RPMI7951 (cell line): ENCODE measurements at places on chromosomes 5 and 9.

- DNase-seq, result no peak
Measured at GRCh38 chr9:19026375-19026774, 6.6 kb downstream of the SAXO1 start.

- no peak for DNase-seq
Measured at GRCh38 chr5:3002230-3002629, 250.8 kb upstream of the IRX2 start.

GRCh38 chr5:78841767-78842166, 143.3 kb downstream of the ARSB start:
- no peak for DNase-seq

GRCh38 chr9:27086818-27087680, 22.0 kb upstream of the TEK start:
- peak; percentile 53 for DNase-seq

GRCh38 chr5:151222790-151223446, 974 bp downstream of the CCDC69 start:
- no peak for DNase-seq

DNA sequence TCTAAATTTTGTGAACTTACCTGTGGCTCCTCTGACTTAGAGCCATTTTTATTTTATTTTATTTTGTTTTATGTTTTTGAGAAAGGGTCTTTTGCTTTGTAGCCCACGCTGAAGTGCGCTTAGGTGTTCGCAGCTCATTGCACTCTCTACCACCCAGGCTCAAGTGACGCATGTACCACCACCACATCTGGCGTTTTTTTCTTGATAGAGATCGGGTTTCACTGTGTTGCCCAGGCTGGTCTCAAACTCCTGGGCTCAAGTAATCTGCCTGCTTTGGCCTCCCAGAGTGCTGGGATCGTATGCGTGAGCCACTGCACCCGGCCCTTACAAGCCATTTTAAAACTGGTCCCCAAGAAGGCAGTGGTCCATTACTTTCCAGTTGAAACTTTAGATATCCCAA, 18.5 kb downstream of the MATR3 start:
- no peak for DNase-seq

DNA sequence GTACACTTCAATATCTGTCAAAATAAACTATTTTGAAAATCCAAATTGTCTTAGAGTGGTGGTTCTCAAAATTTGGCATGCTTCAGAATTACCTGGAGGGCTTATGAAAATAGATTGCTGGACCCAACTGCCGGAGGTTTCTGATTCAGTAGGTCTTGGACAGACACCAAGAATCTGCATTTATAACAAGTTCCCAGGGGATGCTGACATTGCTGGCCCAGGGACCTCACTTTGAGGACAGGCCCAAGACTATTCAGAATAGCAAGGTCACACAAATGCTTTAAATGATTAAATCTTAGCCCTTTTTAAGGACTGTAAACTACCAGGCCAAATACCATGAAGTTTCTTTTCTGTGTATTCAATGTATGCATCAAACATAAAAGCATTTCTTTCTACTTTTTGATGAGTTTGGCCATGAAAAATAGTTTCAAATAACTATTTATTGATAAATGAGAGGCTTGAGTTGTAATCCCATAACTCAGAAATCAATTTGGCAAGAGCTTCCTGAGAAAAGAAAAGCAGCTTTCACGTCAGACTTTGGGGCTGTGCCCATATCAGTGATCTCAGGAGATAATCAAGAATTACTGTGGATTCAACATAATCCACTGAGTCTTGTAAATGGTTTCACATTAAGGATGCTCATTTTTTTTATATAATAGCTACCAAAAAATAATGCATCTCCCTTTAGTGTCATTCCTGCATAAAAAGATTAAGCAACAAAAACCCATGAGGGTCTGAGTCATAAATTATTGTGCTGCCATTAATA, 191.4 kb downstream of the FRMD3 start:
- no peak for DNase-seq

- no peak for DNase-seq
Measured at GRCh38 chr5:152306386-152306785, 98.7 kb downstream of the NMUR2 start.

DNA sequence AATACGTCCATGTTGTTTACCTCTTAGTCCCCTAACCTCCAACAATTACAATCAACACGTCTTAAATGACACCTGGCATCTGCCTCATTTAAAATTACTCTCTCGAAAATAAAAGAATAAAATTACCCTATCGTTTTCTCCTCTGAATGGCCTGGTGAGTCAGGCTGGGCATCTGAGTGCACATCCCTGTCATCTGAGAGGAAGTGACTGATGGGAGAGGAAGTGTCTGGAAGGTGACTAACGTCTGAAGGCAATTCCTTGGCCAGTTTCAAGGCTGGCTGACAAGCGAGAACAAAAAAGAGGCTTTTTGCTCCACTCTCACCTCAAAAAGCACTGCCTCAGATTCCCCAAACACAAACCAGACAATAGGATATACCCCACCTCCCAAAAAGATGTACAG, 57.7 kb downstream of the MAPKAP1 start:
- peak; percentile 89 for DNase-seq

DNA sequence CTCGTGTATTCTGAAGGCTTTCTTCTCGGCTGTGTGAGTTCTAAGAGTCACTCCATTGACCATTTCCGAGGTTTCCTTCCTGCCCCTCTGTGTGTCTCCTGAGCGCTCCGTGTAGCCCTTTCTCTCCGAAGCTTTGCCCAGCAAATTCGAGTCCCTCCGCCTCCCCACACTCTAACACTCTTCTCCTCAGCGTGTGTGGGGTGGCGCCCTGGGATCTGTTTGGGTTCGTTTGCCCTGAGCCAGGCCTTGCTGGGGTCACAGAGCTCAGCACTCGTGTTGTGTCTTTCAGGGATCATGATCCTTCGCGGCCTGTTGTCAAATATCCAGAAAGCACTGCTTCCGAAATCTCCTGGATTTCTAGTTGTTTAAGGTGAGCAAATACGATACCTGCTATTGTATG, 5.6 kb upstream of the PAEP start:
- DNase-seq, result no peak

DNA sequence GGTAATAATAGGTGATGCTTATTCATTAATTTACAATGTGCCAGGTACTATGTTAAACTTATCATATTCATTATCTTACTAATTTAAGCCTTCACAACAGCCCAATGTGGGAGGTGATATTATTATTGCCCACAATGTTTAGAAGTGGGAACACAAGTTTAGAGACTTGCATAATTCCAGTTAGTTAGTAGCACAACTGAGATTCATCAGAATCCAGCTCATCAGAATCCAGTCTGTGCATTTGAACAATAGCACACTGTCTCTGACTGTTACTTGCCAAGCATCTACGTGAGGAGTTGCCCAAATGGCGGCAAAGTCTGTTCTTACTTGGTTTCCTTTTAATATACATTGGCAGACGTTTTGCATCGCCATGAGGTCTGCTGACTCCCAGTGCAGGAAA, 110.9 kb upstream of the BASP1 start:
- DNase-seq, result no peak

DNA sequence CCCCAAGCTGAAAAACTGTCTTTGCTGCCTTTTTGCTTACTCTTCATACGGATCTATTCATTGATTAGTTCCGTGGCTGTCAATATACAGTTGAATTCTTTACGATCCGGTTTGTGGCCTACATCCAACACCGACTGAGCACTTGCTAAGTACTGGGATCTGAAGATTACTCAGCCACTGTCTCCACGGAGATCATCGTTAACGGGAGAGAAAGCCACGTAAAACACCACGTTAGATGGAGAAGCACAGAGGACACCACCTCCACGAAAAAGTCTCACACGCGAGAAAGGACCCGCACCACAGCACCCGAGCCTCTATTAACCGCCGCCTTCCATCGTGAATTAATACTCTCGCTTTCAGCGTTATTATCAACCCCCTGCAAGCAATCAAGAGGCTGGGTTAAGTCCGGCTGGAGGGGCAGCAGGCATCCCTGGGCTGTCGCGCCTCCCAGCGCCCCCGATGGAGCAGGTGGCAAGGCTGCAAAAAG, 650 bp downstream of the ELP1 start:
- DNase-seq, result peak; percentile 29

GRCh38 chr9:72618811-72619210, 97.4 kb downstream of the TMC1 start:
- DNase-seq, result no peak

GRCh38 chr9:19992556-19992955, 203.7 kb upstream of the SLC24A2 start:
- peak; percentile 94 for DNase-seq
